ENCODE measurements at places on chromosomes 13 and 19.
A peak's percentile ranks its signal among the peaks of the same experiment; 100 is the strongest.

DNA sequence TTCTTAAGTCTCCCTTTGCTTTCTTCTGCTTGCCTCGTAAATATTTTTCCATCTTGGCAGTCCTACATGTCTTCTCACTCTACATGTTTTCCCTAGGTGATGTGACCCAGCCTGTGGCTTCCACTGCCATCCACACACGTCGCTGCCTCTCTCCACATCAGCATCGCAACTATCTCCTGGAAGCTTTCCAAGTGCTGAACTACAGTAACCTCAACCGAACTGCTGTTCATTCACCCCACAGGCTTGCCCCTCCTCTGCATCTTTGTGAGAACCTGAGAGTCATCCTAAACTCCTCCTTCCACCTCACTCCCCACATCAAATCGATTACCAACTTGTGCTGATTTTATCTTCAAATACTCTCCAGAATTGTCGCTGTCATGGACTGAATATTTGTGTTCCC is 41.2 kb upstream of the USPL1 start:
- no peak for DNase-seq

GRCh38 chr13:41317243-41317642 is 6.2 kb downstream of the NAA16 start:
- no peak for DNase-seq

DNA sequence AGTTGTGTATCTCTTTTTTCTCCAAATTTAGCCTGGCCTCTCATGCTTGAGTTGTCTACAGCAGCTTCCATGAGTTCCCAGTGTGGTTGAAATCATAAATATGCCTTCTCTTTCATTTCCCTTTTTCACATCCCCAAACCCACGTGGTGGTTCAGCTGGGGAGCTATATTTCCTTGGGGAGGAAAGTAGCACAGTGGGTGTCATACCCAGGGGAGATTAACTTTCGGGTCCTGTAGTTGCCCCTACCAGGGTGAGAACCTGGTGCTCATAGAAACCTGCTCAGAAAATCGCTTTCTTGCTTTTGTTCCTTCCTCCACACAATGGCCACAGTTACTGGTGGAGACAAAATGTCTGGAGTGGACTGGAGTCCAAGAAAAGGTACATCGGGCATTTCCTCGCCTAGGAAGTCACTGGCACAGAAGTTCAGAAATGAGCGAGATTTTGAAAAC is 7.0 kb upstream of the LILRA4 start:
- no peak for DNase-seq

DNA sequence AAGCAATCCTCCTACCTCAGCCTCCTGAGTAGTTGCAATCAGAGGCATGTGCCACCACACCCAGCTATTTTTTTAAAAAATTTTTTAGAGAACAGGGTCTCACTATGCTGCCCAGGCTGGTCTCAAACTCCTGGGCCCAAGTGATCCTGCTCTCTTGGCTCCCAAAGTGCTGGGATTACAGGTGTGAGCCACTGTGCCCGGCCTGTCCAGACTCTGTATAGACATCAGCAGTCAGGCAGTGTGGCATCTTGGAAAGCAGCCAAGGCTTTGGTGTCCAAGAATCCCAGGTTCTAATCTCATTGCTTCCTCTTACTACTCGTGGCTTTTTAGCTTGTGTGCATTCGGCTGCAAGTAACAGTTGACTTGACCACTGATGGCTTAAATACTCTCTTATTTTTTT is 43.4 kb downstream of the BICRA start:
- DNase-seq = no peak

- no peak for DNase-seq
Measured at GRCh38 chr13:40026741-40027140, 371.3 kb downstream of the COG6 start.

DNA sequence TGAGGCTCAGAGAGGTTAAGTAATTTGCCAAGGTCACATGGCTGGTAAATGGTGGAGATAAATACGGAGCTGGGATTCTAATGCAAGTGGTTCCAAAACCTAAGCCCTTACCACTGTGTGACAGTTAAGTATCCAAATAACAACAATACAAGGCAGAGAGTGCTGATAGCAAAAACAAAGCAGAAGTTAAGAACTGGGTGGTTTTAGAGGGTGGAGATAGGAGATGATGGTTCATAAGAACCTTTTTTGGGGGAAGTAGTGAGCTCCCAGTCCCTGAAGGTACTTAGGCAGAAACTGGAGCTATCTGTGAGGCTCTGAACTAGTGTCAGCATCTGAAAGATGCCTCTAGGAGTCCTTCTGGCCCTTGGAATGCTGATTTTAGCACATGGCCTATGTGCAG is 56.2 kb upstream of the UBE2L5 start:
- DNase-seq = peak; percentile 28

DNA sequence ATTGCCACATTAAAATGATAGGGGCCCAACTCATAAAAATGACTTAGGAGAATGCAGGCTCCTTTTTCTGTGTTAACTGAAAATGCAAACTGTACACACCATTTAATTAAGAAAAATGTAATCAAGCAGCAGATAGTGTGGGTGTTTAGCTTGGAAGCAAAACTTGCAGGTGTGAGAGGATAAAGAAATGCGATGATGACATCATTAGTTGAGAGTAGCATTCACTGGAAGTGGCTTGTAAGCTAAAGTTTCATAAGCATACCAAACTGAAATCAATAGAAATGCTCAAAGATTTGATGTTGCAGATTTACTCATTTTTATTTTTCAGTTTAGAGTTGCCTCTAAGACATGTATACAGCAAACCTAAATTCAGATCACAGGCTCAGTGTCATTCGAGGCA is 86.6 kb downstream of the PRR20E start:
- DNase-seq = no peak

GRCh38 chr13:33275916-33276315 is 9.6 kb downstream of the STARD13 start:
- DNase-seq = no peak

DNA sequence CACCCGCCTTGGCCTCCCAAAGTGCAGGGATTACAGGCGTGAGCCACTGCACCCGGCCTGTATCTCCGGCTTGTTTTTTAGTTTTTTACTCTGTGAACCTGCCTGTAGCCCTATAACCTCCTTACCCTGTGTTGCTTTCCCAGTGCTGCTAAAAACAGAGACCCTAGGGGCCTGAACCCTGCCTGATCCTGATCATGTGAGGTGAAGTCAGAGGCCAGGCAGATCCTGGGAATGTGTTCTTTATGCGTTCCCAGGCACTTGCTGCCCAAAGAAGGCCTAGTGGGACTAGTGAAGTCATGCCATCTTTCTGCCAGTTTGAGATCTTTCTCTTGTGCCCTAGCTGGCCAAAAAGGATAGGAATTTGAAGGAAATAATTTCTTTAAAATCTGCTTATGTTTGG is 4.6 kb downstream of the UBA2 start:
- DNase-seq = no peak

DNA sequence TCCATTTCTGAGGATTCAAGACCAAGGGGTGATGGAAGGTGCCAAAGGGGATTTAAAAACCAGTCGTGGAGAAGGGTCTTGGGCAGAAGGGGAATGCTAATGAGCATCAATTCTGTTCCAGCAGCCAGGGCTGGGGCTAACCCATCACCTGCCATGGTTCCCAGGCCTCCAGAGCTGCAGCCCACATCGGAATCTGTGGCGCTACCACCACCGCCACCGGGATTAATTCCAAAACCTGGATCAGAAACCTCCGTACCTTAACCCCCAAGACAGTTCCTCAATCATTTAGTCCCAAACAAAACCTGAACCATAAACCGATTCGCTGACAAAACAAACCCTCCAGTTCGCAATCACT is 583 bp downstream of the ZNF615 start:
- DNase-seq = no peak

- peak; percentile 61 for DNase-seq
Measured at GRCh38 chr19:7251494-7251893, 42.7 kb downstream of the INSR start.

DNA sequence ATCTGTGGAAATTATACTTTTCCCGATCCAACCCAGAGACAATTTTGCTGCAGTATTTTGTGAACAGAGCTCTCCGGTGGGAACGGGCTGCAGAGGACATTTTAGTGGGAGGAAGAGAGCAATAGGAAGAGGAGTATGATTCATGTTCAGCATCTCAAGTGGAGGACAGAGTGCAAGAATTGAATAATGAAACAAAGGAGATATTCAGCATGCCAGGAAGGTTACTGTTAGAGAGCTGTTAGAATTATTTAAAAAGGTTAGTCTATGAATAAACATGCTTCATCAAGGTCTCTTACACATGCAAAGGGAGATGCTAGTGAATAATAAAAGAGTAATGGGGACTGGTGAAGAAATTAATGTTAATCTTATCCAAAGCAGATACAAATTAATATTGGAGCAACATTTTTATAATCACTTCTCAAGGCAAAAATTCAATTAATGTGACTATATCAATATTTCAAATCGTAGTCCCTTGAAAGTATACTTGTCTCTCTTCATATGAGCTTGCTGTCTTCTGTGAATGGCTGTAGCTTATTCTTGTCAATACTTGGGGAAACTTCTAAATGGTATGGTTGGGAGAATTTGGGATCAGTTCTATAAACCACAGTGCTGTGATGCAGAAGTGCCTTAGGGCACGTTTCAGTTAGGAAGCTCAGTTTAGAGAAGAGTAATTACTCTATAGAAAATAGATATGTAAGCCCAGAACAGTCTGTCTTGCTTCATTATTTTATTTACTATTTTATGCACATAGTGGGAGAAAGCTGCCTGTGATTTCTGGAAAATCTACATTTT is 1165.8 kb downstream of the OLFM4 start:
- no peak for DNase-seq
